ENCODE measurements at places on chromosomes 1 and 21.

GRCh38 chr1:37704966-37705365 is 12.7 kb downstream of the CDCA8 start:
- no peak for DNase-seq

DNA sequence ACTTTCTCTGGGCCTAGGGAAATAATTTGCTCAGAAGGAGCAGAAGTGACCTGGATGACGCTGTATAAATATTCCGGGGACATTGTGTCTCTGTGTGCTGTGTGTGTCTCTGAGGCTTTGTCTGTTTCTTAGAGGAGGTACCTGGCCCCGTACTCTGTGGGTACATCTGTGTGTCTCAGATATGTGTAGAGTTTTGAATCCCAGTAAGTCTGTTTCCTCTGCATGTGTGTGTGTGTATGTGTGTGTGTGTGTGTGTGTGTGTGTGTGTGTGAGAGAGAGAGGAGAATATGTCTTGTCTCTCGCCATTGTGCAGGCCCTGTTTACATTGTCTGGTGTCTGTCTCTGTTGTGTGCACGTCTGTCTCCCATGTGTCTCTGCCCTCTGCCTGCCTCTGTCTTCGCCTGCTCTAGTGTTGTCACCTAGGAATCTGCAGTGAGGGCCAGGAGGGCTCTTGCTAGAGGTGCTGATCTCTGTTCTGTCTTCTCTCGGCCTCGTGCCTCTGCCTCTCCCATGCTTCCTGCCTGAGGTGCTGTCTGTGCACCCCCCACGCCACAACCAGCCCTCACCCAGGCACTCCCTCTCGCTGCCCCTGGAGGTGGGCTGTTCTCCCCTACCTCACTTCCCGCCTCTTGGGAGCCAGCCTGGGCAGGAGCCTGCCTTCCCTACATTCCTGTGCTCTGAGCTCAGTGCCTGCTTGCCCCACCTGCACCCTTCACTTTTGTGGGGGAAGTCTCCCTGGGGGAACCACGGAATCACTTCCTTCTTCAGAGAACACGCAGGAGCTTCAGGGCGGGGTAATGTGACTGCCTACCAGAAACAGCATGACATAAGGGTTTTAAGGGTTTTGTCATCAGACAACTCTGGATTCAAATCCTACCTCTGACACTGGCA is 5.9 kb downstream of the MAP7D1 start:
- peak; percentile 84 for DNase-seq

- peak; percentile 69 for DNase-seq
Measured at GRCh38 chr1:160007577-160008200, 24.1 kb downstream of the PIGM start.

DNA sequence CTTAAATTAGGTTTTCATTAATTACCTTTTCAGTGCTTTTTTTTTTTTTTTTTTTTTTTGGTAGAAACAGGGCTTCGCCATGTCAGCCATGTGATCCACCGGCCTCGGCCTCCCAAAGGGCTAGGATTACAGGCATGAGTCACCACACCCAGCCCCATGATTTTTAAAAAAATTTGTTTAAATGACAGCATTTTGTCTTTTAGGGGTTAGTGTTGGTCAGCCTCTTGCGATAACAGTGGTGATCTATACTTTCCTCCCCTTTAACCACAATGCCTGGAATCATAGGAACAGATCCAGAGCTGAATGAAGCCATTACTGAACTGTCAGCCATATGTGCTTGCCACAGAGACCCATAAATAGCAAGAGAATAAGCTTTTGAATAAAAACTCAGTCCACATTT is 73.9 kb downstream of the CACHD1 start:
- no peak for DNase-seq

- DNase-seq, result no peak
Measured at GRCh38 chr1:233497679-233498078, 116.2 kb upstream of the KCNK1 start.

DNA sequence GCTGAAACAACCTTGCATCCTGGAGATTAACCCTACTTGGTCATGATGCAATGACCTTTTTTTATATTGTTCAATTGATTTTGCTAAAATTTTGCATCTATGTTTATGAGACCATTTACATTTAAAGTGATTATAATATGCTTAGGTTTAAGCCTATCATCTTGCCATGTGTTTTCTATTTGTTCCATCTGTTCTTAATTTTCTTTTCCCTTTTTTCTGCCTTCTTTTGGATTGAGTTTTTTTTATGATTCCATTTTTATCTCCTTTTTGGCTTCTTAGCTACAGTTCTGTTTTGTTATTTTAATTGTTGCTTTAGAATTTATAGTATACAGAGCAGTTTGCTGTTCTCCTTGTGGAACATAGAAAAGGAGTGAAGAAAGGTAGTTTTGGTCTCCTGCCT is 385.1 kb upstream of the USP24 start:
- DNase-seq, result no peak

- DNase-seq, result no peak
Measured at GRCh38 chr1:202270871-202271326, 70.8 kb downstream of the UBE2T start.

DNA sequence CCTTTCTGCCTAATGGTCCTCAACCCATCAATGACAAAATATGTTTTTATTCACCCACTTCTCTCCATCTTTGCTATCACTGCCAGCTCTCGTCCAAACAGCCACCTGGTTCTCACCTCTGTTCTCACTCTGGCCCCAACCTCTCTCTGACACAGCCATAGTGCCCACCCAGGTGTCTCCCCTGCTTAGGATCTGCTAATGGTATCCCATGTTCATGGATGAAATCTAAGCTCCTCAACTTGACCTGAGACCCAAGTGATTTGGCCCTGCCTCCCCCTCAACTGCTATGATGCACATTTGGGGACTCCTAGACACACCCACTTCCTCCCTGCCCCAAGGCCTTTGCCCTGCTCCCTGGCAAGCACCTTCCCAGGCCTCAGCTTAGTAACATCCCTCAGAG is 25.9 kb downstream of the KIF17 start:
- DNase-seq, result peak; percentile 49

DNA sequence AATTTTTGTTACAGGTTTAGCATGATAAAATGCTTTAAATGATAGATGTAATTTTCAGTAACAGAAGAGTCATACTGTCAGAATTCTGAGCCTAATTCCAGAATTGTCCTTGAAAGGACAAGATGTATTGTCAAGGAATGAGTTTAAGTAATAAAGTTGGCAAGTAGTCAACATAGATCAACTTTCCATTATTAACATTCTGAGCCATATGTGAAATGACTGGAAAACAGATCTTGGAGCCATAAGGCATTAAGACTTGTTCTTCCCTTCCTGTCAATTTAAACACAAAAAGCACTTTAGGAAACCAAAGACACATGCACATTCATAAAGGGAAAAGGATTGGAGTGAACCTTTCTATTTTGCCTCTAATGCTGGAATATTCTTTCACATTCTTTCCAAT is 107.0 kb downstream of the ODF2L start:
- no peak for DNase-seq

GRCh38 chr1:100510451-100510850 is 27.5 kb upstream of the GPR88 start:
- no peak for DNase-seq

- DNase-seq, result no peak
Measured at GRCh38 chr1:45994423-45994822, 138.0 kb downstream of the PIK3R3 start.

DNA sequence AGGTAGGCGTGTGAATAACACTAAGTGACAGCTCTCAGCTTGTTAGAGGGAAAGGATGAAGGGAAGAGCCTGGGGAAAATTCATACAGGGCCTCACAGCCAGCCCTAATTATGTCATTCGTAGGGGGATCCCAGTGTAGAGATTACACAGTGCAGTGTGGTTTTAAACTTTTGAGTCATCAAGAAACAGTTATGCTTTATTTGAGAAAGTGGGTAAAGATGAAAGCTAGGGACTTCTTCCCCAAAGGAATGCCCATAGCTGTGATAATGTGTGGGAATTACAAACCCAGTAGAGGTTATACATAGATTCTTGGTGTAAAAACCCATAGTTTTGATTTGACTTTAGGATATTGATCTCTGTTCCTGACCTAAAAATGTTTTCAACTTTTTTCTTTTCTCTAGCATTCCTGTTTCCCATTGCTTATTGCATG is 1.9 kb downstream of the TTF2 start:
- peak; percentile 93 for DNase-seq

DNA sequence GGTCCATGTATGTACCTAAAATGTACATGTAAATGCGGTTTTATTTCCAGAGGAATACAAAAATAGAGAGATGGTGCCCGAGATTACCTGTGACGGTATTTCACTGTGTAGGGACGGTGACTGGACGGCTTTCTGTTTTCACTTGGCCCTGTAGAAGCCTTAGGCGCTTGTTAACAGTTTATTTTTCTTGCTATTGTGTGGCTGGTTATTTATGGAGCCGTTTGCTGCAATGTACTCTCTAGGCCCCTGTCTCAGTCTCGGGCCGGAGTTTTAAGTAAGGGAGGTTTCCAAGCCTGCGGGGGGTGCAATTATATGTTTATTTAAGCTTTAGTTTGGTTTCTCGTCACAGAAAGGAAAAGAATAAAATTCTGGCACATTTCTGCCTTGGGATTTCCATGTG is 413 bp downstream of the EFCAB7 start:
- no peak for DNase-seq

DNA sequence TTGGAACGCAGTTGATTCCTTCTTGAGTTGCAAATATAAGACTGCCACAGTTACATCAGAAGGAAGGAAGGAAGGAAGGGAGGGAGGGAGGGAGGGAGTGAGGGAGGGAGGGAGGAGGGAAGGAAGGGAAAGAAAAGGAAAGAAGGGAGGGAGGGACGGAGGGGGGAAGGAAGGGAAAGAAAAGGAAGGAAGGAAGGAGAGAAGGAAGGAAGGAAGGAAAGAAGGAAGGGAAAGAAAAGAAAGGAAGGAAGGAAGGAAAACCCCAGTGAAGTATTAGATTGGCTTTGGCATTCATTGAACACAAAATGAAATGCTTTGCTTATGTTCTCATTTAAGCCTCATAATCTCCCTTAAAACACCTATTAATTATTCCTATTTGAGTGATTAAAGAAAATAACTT is 6.4 kb upstream of the WDR47 start:
- no peak for DNase-seq

DNA sequence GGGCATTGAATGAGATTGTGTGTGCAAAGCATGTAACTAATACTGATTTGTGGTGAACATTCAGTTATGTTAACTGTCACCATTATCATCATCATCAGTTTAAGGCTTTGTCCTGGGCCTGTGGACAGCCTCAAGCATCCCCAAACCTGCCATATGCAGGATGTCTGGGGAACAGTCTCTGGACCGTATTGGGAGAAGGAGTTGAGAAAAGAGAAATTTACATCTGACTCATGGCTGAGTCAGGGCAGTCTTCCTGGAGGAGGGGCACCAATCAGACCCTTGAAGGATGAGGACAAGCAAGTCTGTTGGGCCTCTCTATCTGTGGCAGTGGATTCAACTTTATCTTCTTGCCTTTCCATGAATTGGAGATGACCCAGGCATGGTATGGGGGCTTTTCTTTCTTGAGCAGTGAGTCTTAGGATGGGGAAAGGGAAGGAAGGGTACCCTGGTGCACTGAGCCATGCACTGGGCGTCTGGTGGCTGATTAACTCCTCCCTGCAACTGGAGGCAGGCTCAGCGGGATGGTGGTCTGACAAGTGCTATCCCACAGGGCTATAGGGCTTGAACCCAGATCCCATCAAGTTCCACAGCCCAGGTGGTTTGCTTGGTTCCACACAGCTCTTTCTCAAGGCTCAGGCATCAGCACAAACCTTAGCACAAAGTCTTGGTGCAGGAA is 2.9 kb downstream of the PADI3 start:
- DNase-seq, result peak; percentile 52

DNA sequence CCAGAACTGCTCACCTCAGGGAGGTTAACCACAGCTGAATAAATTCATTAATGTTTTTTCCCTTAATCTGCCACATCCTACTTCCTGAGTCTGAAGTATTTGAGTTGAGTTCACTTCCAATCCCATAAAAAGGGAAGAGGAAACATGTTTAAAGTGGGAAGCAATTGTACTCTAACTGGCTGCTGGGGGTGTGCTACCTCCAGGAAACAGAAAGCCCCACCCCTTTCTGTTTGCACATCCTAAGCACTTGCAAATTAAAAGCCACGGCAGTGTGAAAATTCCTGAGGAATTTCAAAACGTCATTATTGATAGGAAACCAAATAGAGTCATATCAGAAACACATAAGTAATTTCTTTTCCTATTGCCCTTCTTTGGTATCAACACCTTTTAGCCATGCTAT is 307.0 kb upstream of the NR5A2 start:
- peak; percentile 15 for DNase-seq

- no peak for DNase-seq
Measured at GRCh38 chr1:206821493-206821892, 43.9 kb upstream of the IL20 start.

- DNase-seq, result no peak
Measured at GRCh38 chr1:164155347-164155746, 403.6 kb upstream of the PBX1 start.

DNA sequence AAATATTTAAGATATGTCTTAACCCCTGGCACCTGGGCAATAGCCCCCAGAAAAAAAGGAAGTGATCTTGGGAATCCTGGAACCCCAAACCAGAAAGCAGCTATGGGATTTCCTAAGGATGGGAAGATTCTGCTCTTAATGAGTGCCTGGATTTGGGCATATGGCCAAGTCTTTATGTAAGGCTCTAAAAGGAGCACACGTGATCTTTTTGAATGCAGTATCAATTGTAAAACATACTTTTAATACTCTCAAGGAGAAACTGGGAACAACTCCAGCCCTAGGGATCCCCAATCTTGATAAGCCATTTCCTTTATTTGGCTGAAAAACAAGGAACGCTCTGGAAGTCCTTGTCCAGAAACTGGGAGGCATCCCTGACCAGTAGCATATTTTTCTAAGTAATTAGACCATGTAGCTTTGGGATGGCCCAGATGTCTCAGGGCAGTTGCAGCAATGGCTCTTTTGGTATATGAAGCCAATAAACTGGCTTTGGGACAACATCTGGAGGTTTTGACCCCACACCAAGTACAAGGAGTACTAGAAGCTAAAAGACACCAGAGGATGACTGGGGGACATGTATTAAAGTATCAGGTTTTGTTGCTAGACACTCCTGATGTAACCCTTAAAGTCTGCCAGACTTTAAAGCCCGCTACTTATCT is 80.9 kb upstream of the KIAA0040 start:
- DNase-seq, result no peak

DNA sequence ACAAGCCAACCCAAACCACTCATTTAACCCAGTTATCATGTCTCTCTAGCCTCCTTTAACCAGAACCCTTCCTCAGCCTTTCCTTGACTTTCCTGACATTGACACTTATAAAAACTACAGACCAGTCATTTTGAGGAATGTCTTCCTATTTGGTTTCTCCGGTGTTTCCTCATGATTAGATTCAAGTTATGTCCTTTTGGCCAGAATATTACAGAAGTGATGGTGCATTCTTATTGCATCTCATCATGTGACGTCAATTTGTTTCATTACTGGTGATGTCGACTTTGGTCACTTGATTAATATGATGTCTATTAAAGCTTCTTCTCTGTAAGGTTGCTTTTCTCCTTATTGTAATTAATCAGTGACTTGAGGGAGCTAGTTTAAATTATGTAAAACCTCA is 6.1 kb upstream of the RCSD1 start:
- DNase-seq, result peak; percentile 83

GRCh38 chr1:201941420-201942128 is 4.8 kb downstream of the LMOD1 start:
- no peak for DNase-seq

GRCh38 chr1:12661606-12662219 is 17.8 kb downstream of the AADACL4 start:
- DNase-seq, result no peak

All from suppressor macrophage treated with lipopolysaccharide for 1 hour (primary cell).